ENCODE measurements at places on chromosomes 2 and 18.

GRCh38 chr2:80330527-80331450, 26.2 kb upstream of the LRRTM1 start:
- no peak for ATAC-seq

DNA sequence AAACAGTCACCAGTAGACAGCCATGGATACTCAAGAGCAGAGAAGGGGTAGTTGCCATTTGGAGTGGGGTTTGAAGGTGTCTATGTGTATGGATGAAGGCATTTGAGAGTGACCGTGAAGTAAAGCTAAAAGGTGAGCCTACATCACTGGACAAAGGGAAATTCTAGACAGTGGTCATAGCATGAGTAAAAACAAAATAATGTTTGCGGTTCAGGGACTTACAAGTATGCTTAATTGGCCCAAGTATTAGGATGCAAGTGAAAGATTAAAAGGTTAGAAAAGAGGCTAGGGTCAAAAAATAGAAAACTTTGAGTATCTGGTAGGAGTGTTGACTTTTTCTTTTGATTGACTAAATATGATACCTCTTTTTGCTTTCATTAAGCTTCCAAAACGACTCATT, 238.1 kb upstream of the SLC8A1 start:
- ATAC-seq: no peak

DNA sequence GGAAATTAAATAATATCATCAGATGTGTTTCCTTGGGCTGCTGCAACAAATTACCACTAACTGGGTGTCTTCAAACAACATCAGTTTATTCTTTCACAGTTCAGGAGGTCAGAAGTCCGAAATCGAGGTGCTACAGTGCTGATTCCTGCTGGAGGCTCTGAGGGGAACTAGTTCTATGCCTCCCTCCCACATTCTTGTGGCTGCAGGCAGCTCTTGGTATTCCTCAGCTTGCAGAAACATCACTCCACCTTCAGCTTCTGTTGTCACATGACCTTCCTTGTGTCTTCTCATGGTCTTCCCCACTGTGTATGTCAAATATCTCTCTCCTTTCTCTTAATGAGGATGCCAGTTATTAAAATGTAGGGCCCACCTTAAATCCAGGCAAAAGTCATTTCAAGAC, 29.3 kb upstream of the DCC start:
- ATAC-seq: no peak

DNA sequence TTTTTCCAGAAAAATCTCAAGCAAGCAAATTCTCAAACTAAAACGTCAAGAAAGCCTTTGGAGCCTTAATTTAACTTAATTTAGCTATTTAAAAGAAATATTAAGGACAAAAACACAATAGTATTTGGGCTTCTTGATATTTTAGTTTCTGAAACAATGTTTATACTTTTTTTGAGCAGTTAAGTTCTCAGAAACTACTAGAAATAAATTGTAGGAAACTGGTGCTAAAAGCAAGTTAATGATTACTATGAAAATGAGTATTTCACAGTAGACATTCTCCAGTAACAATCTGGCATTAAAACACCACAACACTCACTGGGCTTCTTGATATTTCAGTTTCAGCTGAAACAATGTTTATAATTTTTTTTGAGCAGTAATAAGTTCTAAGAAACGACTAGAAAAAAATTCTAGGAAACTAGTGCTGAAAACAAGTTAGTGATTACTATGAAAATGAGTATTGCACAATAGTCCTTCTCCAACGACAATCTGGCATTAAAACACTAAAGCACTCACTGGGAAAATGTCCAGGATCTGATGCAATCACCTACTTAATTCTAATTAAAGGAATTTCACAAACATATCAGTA, 45.1 kb downstream of the TRAK2 start:
- peak; percentile 67 for ATAC-seq

GRCh38 chr2:45436456-45436855, 174.6 kb downstream of the SRBD1 start:
- peak; percentile 31 for ATAC-seq

GRCh38 chr2:73611193-73611592, 31.0 kb downstream of the NAT8 start:
- no peak for ATAC-seq

GRCh38 chr18:46350598-46351159, 246.5 kb downstream of the HAUS1 start:
- ATAC-seq: no peak

DNA sequence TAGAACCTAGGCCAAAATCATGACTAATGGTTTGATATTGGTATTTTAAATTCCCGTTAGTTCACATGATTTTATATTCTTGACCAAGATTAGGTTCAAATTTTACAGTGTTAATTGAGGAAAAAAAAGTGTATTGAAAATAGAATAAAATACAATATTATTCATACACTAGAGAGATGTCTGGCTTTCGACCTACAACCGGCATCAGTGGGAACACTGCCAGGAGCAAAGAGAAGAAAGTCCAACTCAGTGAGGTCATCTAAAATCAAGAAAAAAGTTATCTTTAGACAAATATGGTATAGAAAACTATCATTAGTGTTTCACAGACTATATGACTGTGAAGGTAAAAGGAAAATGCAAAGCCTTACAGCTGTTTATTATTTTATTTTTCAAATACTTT, 81.5 kb downstream of the PIGN start:
- ATAC-seq: no peak

- ATAC-seq: no peak
Observed at GRCh38 chr2:27214941-27215340, 2.2 kb upstream of the CAD start.

GRCh38 chr2:128736046-128736688, 417.5 kb upstream of the HS6ST1 start:
- ATAC-seq: no peak

DNA sequence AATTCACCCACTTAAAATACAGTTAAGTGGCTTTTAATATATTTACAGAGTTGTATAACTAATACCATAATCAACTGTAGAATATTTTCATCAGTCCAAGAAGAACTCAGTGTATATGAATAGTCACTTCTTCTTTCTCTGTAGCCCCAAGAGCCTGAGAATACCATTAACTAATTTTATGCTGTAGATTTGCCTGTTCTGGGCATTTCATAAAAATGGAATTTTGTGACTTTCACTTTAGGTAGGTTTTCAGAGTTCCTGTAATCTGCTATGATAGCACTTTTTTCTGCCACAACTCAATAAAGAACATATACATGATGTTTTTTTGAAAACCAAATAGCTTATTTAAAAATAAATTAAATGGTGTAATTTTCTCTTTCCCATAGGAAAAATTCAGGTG, 57.6 kb downstream of the CCDC102B start:
- no peak for ATAC-seq

- ATAC-seq: no peak
Observed at GRCh38 chr2:223314811-223315210, 262.8 kb downstream of the KCNE4 start.

DNA sequence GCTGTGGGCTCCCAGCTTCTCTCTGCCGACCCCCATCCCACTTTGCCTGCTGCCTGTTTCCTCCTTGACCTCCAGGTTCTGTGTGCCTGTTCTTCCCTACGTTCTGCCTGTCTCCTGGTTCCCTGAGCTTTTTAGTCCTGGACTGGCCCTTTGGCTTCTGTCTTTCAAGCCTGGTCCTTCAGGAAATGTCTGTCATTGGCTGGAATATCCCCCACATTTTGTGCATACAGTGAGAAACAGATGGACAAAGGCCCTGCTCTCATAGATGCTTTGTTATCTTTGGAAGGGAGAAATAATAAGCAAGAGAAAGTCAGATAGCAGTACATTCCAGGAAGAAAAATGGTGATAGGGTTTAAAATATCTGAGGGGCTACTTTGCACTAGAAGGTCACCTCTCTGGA, 5.7 kb downstream of the MGAT5 start:
- no peak for ATAC-seq

GRCh38 chr2:11500702-11501303, 33.0 kb upstream of the GREB1 start:
- ATAC-seq: no peak

DNA sequence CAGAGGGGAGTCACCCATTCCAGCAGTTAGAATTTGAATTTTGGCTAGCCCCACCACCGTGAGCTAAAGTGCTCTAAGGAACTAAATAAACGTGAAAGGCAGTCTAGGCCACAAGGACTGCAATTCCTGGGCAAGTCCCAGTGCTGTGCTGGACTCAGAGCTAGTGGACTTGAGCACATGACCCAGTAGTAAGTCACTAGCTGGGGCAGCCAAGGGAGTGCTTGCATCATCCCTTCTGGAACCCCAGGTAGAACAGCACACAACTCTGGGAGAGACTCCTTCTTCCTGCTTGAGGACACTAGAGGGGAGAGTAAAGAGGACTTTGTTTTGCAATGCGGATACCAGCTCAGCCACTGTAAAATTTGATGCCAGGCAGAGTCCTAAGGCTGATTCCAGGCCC, 672.2 kb downstream of the CPS1 start:
- ATAC-seq: no peak

DNA sequence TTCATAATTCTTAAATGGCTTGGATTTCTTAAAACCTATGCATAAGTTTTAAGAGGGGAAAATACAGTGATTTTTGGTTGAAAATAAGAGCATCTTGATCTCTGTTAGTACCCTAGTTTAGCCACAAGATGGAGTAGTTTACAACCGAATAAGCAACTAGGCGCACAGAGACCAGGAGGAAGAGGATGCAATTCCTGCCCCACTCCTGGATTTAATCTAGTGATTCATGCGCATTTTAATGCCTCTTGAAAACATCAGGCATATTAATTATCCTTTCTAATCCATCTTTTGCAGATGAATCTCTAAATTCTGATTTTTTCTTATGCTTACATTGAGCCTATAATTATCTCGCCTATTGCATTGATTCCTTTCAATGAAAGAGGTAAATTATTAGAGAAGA, 76.7 kb downstream of the MRPS9 start:
- no peak for ATAC-seq

GRCh38 chr2:160427629-160428404, 65.8 kb downstream of the RBMS1 start:
- ATAC-seq: peak; percentile 59

DNA sequence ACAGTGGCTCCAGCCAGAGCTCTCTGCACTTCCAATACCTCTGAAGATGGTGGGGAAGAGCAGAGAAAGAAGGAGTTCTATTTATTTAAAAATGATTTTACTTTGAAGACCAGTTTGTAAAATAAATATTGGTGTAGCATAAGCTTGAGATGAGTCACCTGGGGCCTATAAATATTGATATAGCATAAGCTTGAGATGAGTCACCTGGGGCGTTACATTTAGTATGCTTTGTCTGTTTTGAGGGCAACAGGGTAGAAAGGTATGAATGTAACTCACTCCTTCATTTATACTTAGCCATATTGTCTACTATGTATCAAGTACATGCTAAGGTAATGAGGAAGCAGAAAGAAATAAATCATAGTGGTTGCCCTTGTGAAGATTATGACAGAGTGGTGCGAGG, 7.7 kb upstream of the SULT1C4 start:
- peak; percentile 43 for ATAC-seq

DNA sequence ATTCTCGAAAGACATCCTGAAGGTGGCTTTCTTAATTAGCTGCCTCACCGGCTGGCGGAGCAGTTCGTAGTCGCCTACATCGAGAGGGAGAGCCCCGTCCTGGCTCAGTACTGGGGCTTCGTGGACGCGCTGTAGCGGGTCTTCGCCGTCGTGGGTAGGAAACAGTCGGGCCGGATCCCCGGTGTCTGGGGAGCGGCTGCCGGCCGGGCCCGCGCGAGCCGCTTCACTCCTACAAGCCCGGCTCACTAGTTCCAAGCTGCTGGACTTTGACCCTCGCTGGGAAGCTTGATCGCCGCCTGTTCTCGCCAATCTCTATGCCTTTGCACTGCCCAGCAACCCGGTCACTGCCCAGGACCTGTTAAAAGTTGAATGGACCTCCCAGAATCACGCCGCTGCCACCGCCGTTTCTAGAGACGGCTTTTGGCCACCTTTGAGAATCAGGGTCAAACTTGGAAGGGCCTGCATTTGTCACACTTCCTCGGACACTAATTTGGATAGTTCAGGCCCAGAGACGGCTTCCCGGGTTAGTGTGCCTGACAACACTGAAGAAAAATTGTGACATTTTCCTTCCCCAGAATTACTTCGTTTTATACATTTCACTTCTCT, 41.4 kb upstream of the AKAIN1 start:
- ATAC-seq: peak; percentile 50

- no peak for ATAC-seq
Observed at GRCh38 chr2:118936936-118937335, 5.1 kb upstream of the MARCO start.
